ENCODE measurements at places on chromosomes 7 and 10.

DNA sequence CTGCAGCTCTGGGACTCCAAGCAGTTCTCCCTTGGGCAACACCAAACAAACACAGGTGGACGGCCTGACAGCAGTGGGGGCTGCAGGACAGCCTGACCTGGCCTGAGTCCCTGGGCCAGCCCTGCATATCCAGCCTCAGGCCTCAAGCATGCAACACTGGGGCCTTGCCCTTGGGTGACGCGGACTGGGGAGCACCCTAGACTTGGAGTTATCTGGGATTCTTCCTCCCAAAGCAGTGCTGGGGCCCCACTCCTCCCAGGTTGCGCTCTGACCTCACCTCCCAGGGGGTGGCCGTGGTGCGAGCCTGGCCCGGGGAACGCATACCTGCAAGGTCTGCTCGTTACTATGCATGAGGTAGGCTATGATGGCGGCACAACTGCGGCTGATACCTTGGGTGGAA, 6.2 kb upstream of the TMEM120A start:
- no peak for DNase-seq

DNA sequence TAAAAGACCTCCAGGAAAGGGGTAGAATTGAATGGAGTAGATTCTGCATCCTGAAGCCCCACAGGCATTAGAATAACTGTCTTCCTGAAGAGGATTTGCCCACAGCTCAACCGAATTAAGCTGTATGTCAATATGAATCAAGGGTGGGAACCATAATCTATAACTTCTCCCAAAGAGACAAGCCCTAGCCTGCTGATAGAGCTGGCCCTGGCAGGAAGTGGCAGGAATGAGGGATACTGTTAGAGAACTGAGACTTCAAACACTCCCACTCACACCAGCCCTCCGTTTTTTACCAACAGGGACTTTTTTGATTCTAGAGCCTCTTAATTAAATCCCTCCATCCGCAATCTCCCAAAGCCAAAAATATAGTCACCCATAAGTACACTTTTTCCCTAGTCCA, 12.2 kb upstream of the DUSP5 start:
- DNase-seq: no peak

DNA sequence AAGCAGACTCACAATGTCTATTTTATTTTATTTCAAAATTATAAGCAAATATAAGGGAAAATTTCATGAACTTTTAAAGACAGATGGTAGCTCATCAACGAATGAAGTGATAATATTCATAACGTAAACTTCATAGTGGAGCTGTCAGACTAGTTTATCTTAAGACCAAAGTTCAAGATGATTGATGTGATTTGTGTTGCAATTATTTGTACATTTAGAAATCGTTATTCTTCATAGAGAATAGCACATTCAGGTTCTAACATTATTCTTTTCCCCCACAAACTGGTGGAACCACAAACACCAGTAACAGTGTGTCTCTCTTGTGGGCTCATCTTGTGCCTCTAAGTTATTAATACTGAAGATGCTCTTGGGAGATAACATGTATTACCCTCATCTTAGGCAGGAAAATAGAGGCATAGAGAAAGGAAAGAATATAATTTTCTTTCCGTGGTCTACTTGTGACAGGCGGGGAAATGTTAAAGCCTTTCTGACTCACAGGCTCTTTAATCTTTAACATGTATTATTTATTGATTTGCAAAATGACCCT, 37.0 kb downstream of the CCSER2 start:
- DNase-seq: no peak

DNA sequence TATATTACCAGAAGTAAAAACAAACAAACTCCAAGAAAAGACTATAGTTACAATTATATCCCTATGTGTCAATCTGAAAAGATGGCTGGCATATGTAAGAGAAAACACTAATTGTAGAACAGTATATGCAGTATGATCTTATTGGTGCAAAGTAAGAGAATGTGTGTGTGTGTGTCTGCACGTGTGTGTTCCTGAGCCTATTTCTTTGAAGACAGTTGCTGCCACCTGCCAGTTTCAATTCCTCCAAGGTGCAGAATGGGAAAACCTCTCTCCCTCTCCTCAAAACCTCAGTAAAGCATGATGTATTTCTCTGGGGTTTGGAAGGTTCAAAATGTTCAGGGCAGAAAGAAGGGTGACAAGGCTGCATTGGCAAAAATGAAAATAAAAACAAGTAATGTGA, 8.8 kb upstream of the SFTPA1 start:
- DNase-seq: no peak

- DNase-seq: no peak
Measured at GRCh38 chr7:50618281-50618680, 53.1 kb upstream of the DDC start.

- DNase-seq: no peak
Measured at GRCh38 chr7:81845744-81846241, 75.9 kb upstream of the HGF start.

- DNase-seq: no peak
Measured at GRCh38 chr7:29005829-29006228, 47.7 kb upstream of the TRIL start.

GRCh38 chr7:1944619-1945210, 274.6 kb downstream of the ELFN1 start:
- no peak for DNase-seq

GRCh38 chr7:8991159-8991558, 557.8 kb downstream of the NXPH1 start:
- DNase-seq: no peak

GRCh38 chr7:24313777-24314176, 29.8 kb downstream of the NPY start:
- no peak for DNase-seq

DNA sequence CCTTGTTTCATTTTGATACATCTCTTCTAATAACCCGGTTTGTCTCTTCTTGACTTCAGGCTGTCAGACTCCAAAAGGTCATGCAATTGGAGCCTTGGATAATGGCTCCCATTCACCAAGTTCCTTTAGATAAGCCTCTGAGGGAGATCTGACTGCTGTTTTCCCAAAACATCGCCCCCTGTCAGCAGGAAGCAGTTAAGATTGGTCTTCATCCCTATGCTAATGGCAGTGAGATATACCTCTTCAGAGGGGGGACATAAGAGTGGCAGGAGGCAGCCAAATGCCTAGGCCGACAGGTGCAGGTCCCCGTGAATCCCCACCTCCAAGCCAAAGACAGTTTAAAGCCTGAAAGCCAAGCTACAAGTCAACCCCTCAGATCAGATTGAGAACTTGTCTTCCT, 144.6 kb downstream of the WDR11 start:
- DNase-seq: no peak

DNA sequence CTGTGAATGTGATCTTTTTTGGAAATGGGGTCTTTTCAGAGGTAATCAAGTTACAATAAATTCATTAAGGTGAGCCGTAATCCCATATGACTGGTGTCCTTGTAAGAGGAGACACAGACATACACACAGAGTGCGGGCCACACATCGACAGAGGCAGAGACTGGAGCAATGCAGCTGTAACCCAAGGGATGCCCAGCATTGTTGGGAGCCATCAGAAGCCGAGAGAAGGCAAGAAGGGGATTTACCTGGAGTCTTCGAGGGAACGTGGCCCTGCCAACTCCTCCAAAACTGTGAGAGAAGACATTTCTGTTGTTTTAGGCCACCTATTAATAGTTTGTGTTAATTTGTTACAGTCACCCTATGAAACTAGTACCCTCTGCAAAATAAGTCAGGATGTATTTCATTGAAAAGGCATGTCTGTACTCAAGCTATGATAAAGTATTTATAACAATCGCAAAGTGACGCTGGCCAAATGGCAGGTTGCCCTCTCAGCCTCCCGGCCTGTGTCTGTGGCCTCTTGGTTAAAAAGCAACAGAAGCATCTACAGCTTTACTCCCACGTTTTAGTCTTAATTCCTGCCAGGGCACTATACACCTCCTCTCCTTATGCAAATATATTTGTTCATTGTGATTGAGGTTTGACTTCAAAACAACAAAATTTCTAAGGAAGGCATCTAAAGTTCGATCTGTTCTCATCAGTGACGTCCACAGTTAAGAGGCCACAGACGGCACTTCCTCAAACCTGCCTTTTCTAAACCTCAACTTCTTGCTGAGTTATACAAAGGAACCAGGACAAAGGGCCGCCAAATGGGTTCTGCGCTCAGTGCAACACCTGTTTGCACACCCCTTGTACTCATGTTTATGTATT, 46.8 kb downstream of the HIPK2 start:
- no peak for DNase-seq

- DNase-seq: no peak
Measured at GRCh38 chr10:11934262-11934661, 108.3 kb downstream of the UPF2 start.

DNA sequence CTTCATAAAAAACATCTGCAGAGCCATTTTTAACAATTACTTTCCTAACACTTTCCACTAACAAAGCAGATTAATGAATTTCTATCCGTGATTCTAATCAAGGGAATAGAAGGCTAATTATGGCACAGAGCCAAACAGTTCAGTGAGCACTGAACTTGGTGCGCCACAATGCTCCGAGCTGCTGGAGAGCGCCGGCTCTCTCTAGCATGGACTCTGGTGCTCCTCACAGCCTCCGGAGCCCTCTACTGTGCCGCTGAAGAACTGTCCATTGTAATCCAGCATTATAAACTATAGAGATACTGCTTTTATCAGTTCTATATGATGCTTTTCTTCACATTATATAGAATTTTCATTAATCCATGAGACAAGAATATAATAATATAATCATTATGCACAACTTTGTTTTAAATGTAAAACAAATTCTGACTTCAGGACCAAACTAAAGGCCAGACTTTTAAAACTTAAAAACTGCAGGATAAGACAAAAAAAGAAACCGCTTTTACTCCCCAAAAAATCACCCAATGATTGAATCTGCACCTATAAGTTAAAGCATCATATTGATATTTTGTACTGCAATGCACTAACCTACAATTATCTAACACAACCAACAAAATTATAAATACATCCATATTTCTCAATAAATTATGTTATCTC, 123.6 kb downstream of the RNF32 start:
- peak; percentile 11 for DNase-seq

GRCh38 chr7:69622014-69622835, 23.9 kb downstream of the AUTS2 start:
- no peak for DNase-seq

GRCh38 chr7:129875745-129876411, 76.9 kb downstream of the UBE2H start:
- DNase-seq: no peak

- DNase-seq: no peak
Measured at GRCh38 chr7:25512061-25512687, 283.9 kb upstream of the NPVF start.

DNA sequence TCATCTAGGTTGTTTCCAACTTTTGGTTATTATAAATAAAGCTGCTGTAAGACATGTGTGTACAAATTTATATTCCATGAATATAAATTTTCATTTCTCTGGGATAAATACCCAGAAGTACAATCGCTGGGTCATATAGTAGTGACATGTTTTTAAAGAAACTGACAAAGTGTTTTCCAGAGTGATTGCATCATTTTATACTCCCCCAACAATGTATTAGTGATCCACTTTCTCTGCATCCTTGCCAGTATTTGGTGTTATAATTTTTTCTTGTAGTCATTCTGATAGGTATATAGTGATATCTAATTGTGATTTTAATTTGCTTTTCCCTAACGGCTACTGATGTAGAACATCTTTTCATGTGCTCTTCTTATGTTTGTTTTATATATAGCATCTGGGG, 27.0 kb upstream of the ARHGAP21 start:
- no peak for DNase-seq

DNA sequence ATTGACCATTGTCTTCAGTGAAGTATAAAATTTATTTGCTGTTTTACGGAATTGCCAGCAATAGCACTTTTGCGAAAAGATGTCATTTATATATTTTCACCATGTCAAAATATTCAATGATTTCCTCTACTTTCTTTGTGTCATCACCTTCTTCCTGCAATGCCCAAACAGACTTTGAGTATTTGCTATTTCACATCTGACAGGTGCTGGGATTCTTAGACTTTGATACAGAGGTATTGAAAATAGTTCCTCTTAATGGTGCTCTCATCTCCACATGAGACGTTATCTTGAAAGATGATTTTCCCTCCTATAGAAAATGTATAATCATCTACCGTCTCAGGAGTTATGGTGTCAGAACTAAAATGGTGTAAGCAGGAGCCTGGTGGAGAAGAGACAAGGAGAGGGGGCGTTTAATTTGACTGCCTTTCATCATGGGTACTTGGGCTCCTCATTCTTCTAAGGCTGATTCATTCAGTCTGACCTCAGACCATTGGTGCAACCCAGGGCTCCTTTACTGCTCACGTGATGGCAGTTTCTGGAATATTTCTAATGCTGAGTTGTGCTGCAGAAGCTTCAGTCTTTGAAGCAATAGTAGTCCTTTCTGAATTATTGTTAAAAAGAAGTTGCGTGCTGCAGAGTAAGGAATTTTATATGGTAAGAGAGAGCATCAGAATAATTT, 404.6 kb downstream of the PHTF2 start:
- DNase-seq: no peak

DNA sequence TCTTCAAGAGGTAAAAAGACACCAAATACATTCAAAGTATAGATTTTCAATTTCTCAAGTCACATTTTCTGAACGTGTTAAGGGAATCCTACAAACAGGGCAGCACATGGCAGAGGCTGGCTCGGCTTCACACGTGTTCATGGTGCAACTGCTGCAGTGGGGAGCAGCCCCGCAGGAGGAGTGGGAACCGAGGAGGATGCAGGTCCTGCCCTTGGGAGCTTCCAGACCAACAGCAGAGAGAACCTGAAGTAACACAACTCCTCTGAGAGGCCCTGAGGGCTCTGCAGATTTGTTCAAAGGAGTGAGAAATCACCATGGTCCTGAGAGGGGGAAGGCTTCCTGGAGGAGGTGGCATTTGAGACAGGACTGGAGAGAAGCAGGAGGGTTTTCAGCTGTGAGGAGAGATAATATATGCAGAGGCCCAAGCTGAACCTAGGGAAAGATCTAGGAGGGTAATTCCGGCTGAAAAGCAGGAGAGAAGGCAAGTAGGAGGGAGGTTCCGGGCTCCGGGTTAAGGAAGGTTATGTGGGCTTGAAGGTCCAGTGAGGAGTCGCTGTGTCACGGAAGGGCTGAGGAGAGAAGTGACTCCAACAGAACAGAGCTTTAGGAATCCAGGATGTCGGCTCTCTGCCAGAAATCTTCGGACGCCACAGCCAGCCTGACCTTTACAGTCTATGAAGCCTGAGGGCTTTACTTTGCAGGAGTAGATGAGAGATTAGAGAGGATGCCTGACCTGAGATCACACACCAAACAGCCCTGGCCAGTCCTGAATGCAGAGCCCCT, 77.5 kb downstream of the GPR26 start:
- DNase-seq: no peak

GRCh38 chr10:35223016-35223415, 96.4 kb downstream of the CREM start:
- DNase-seq: no peak

- DNase-seq: no peak
Measured at GRCh38 chr7:123323689-123324088, 123.9 kb upstream of the SLC13A1 start.

GRCh38 chr7:84123965-84124547, 70.5 kb downstream of the SEMA3A start:
- DNase-seq: no peak

- DNase-seq: no peak
Measured at GRCh38 chr7:106262221-106262881, 22.4 kb downstream of the NAMPT start.

GRCh38 chr10:93458821-93459257, 23.3 kb downstream of the MYOF start:
- no peak for DNase-seq
